ENCODE measurements at places on chromosomes 4 and X. TPM values are rescaled to one million over a fixed set of nuclear protein-coding genes. Genes with fewer than 3 reads are reported as not detected.

The GAGE12D gene
- total RNA-seq, result not detected

The EFHC2 gene
- 5.5 TPM for total RNA-seq

The PDZD4 gene
- total RNA-seq, result 7.0 TPM

The GUCY1A1 gene
- total RNA-seq, result 15.8 TPM

The BMP15 gene
- not detected for total RNA-seq

The MAGEB1 gene
- not detected for total RNA-seq

The H2BW1 gene
- not detected for total RNA-seq

DNA sequence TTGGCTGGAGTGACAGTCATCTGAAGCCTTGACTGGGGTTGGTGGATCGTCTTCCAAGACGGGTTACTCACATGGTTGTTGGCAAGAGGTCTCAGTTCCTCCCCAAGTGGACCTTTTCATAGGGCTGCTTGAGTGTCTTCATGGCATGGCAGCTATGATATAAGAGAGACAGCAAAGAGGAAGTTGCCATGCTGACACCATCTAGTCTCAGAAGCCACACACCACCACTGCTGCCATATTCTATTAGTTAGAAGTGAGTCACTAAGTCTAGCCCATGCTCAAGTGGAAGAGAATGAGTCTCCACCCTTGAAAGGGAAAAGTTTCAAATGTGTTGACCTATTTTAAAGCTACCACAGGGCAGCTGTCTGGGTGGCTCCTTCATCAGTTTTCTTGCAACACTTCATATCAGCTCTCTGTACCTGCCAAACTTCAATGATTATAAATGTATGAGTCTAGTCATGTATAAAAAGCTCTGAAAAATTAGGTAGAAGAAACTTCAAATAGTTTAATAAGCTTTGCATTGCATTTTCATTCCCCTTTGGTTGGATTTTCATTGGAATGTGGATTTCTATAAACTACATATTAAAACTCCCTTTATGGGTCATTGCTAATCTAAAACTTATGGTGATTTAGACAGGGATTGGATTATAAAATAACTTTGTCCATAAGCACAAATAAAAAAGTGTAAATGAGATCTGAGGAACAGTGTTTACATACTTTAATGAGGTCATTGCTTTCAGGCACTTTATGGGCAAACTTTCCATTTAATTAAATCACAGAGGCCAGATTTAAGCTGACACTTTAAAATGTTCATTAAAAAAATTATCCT is 68.0 kb upstream of the ATXN3L start:
- H3K4me3 ChIP-seq, result no peak overlapping the region
- no peak overlapping the region for H3K27ac ChIP-seq
- no peak for DNase-seq
- H3K4me1 ChIP-seq, result no peaks in the 10 kb centered on the region

GRCh38 chr4:151417766-151418376 is 8.9 kb downstream of the FHIP1A start:
- DNase-seq, result peak; percentile 36
- no peak overlapping the region for H3K4me3 ChIP-seq
- peaks cover 51% of the 10 kb centered on the region for H3K4me1 ChIP-seq

GRCh38 chrX:19640693-19641374 is 125.5 kb upstream of the MAP3K15 start:
- no peak overlapping the region for H3K4me3 ChIP-seq
- no peaks in the 10 kb centered on the region for H3K36me3 ChIP-seq
- H3K4me1 ChIP-seq, result peaks cover 6% of the 10 kb centered on the region
- peak overlapping the region; percentile 12 for H3K27ac ChIP-seq
- H3K27me3 ChIP-seq, result no peaks in the 10 kb centered on the region

GRCh38 chr4:109026588-109026987 is 263.7 kb upstream of the ETNPPL start:
- no peaks in the 10 kb centered on the region for H3K4me1 ChIP-seq
- no peaks in the 10 kb centered on the region for H3K27me3 ChIP-seq

GRCh38 chr4:128810871-128811570 is 1.5 kb downstream of the JADE1 start:
- no peaks in the 10 kb centered on the region for H3K27me3 ChIP-seq
- DNase-seq, result peak; percentile 93
- H3K4me3 ChIP-seq, result peak overlapping the region; percentile 49
- no peaks in the 10 kb centered on the region for H3K36me3 ChIP-seq
- peak overlapping the region; percentile 90 for H3K27ac ChIP-seq
- peaks cover 9% of the 10 kb centered on the region for H3K4me1 ChIP-seq

- H3K27ac ChIP-seq, result no peak overlapping the region
- H3K4me1 ChIP-seq, result no peaks in the 10 kb centered on the region
- H3K36me3 ChIP-seq, result no peaks in the 10 kb centered on the region
- DNase-seq, result no peak
- H3K27me3 ChIP-seq, result no peaks in the 10 kb centered on the region
- no peak overlapping the region for H3K4me3 ChIP-seq
Measured at GRCh38 chr4:89316931-89317366, 9.3 kb upstream of the GPRIN3 start.

DNA sequence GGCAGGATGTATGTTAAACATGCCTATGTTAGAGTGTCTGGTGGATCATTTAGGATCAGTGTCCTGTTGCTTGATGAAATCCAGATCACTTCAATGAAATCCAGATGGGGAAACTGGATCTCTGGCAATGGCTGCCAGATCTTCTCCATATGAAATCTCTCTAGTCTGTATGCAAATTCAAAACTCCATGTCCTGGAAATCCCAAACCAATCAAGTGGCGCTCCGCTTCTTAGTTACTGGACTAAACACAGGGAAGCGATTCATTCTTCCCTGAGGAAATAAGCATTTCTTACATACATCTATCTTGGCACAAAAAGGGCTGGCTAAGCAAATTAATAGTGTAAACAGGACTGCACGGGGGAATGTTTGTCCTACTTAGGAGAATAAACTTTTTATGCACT is 94.9 kb downstream of the HDAC8 start:
- H3K27me3 ChIP-seq, result no peaks in the 10 kb centered on the region
- no peaks in the 10 kb centered on the region for H3K36me3 ChIP-seq
- no peak overlapping the region for H3K4me3 ChIP-seq

- DNase-seq, result peak; percentile 76
- no peaks in the 10 kb centered on the region for H3K36me3 ChIP-seq
- no peak overlapping the region for H3K4me3 ChIP-seq
- no peak overlapping the region for H3K27ac ChIP-seq
- peaks cover 6% of the 10 kb centered on the region for H3K4me1 ChIP-seq
Measured at GRCh38 chr4:81314196-81314896, 99.3 kb upstream of the PRKG2 start.

DNA sequence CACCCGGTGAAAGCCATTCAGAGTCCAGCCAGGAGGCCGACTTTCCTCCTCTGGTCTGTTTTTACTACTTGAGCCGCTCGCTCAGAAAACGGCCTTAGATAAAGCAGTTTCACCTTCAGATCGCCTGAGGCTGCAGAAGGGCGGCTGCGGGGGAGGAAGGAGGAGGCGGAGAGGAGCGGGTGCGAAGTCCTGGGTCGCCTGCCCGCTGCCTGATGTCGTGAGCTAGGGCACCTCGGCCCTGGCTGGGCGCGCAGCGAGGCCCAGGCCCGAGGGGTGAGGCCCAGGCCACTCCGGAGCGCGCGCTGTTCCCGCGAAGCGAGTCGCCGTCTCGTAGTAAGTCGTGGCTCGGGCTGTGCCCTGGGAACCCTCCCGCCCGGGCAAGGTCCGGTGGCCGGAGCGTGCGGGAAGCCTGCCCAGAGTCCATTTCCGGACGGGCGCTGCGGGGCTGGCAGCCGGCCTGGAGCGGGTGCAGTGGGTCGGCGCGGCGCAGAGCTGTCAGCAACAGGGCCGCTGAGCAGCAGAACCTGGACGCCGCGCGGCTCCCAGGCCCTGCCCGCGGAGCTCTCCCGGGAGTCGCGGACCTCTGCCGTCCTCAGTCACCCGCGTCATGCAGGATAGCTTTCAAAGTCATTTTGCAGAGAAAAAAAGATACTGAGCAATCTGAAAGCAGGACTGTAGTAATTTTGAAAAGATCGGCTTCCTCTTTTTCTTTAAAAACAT is 18.6 kb downstream of the TRIM2 start:
- H3K4me3 ChIP-seq, result peak overlapping the region; percentile 64
- H3K27me3 ChIP-seq, result no peaks in the 10 kb centered on the region
- H3K36me3 ChIP-seq, result no peaks in the 10 kb centered on the region
- peak; percentile 72 for DNase-seq

- H3K27ac ChIP-seq, result no peak overlapping the region
- H3K36me3 ChIP-seq, result no peaks in the 10 kb centered on the region
- DNase-seq, result no peak
- H3K27me3 ChIP-seq, result no peaks in the 10 kb centered on the region
Measured at GRCh38 chr4:65353098-65353497, 317.2 kb downstream of the EPHA5 start.

DNA sequence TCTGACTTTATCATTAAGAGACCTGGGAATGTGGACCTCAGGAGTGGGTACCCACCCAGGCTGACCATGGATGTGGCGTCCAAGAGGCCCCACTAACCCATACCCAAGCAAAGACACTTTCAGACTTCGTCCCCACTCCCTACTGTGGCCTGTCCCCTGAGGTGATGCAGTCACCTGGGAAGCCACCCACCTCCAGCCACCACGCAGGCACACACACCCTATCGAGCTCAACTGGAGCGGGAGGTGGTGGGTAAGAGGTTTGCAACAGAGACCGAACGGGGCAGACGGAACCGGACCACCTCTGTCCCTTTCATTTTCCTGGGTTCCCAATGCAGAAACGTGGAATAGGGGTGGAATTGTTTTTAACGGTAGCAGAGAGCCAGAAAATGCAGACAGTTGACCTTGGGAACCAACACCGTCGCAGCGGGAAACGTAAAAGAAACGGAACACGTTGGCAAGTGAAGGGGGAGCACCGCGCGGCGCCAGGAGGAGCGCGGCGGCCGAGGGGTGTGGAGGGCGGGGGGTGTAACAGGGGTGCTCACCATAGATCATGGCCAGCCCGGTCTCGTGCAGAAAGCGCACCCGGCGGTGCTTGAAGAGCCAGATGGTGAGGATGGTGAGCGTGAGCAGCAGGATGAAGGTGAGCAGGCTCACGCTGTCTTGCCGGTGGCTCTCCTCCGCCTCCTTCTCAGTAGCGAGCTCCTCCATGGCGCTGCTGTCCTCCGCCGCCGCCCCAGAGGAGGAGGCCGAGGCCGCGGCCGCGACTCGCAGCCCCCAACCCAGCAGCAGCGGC is 559 bp downstream of the SLC9A7 start:
- peak; percentile 15 for DNase-seq
- H3K4me1 ChIP-seq, result peaks cover 12% of the 10 kb centered on the region
- H3K36me3 ChIP-seq, result no peaks in the 10 kb centered on the region
- H3K27me3 ChIP-seq, result no peaks in the 10 kb centered on the region
- peak overlapping the region; percentile 49 for H3K27ac ChIP-seq
- H3K4me3 ChIP-seq, result peak overlapping the region; percentile 38

DNA sequence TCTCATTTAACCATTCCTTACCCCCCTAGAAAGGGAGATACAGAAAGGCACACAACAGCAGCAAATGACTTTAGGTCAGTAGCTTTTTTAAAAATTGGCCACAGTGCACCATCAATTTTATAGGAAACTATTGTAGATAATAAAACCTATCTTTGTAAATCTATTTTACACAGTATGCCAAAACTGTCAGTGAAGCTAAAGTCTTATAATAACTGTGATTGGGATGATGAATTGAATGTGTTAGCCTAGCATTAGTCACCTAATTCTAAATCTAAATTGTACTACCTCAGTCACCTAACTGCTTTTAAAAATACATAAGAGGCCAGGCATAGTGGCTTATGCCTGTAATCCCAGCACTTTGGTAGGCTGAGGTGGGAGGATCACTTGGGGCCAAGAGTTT is 44.2 kb downstream of the SH3RF1 start:
- no peak for DNase-seq
- H3K4me3 ChIP-seq, result no peak overlapping the region
- H3K27me3 ChIP-seq, result no peaks in the 10 kb centered on the region
- H3K27ac ChIP-seq, result no peak overlapping the region
- no peaks in the 10 kb centered on the region for H3K36me3 ChIP-seq

GRCh38 chr4:46649390-46649789 is 259.5 kb upstream of the GABRA2 start:
- H3K36me3 ChIP-seq, result no peaks in the 10 kb centered on the region
- H3K27ac ChIP-seq, result no peak overlapping the region
- H3K27me3 ChIP-seq, result no peaks in the 10 kb centered on the region
- no peaks in the 10 kb centered on the region for H3K4me1 ChIP-seq
- no peak overlapping the region for H3K4me3 ChIP-seq

GRCh38 chr4:65921180-65921579 is 250.9 kb upstream of the EPHA5 start:
- H3K36me3 ChIP-seq, result no peaks in the 10 kb centered on the region
- H3K4me3 ChIP-seq, result no peak overlapping the region
- H3K4me1 ChIP-seq, result no peaks in the 10 kb centered on the region
- H3K27ac ChIP-seq, result no peak overlapping the region
- DNase-seq, result no peak

- peaks cover 6% of the 10 kb centered on the region for H3K4me1 ChIP-seq
- peak overlapping the region; percentile 81 for H3K27ac ChIP-seq
- no peaks in the 10 kb centered on the region for H3K36me3 ChIP-seq
- H3K4me3 ChIP-seq, result peak overlapping the region; percentile 41
- DNase-seq, result peak; percentile 74
Measured at GRCh38 chr4:78058591-78059523, 1.7 kb downstream of the FRAS1 start.

DNA sequence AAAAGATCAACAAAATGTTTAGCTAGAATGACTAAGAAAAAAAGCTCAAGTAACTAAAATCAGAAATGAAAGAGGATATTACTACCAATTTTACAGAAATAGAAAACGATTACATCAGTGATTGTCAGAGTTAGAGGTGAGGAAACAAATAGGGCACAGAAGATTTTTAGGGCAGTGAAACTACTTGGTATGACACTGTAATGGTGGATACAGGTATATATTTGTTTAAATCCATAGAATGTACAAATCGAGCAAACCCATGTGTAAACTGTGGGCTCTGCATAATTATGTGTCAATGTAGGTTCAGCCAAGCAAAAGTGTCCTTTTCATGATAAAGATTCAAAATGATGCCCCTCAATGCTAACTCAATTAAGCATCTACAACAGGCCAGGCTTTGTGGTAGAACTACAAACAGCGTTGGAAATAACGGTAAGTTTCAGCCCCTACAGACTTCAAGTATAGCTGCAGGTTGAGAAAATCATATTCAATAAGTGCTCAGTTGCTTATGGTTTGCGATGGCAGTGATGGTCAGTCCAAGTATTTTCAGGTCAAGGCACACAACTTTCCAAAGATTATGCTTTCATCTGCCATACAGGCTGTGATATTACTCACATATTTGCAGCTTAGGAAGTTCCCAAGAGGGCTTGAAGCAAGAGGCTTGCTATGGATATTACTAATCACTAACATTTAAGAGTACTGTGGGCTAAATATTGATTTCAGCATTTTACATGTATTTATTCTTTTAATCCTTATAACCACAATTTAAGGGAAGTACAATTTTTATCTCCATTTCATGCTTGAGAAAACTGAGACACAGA is 158.6 kb downstream of the TET2 start:
- H3K4me3 ChIP-seq, result no peak overlapping the region
- no peaks in the 10 kb centered on the region for H3K36me3 ChIP-seq
- H3K27ac ChIP-seq, result no peak overlapping the region
- H3K27me3 ChIP-seq, result no peaks in the 10 kb centered on the region

DNA sequence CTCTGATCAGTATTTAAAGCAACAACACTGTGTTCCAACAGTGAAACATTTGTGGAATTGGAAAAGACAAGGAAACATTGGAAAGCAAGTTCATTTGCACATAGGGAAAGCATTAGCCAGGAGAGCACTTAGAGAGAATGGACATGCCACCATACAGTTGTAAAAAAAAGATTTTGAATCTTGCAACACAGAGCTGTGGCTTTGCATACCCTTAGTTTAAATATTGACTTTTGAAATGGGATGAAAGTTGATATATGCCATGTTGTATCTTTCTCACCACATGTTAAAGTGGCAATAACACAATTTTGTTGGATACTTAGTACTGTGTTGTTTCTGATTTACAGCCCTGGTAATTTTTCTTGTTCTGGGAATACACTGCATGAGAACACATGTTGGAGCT is 208.1 kb downstream of the BMPR1B start:
- H3K4me1 ChIP-seq, result no peaks in the 10 kb centered on the region
- no peak overlapping the region for H3K4me3 ChIP-seq
- DNase-seq, result no peak
- H3K36me3 ChIP-seq, result no peaks in the 10 kb centered on the region
- H3K27me3 ChIP-seq, result no peaks in the 10 kb centered on the region
